ENCODE measurements at places on chromosomes 13 and 19. TPM values are rescaled to one million over a fixed set of nuclear protein-coding genes. Genes with fewer than 3 reads are reported as not detected.

GRCh38 chr19:54094426-54095000 is 6.1 kb downstream of the OSCAR start:
- DNase-seq = no peak

DNA sequence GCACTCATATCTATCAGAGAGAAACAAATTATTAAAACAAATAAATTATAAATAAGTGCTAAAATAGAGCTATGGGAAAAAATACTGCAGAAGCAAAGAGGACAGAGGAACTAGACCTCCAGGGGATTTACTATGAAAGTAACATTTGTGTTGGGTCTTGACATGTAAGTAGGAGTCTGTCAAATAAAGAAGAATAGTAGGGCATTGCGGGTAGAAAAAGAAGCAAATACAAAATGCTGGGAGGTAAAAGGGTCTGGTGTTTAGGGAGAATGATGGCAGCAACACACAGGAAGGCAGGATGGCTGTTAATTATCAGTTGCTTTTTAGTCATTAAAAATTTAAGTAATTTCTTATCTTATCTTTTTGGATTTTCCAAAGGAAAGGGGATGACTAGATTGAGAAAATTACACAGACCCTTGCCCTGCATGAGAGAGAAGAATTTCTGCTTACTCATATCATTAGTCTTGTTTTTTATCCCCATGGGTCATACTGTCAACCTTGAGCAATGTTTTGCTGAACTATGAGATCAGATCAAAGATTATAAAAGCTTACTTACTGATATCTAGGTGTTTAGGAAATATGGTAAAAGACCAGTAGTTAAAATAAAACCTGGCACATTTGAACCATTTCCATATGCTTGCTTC is 472.7 kb downstream of the DIAPH3 start:
- no peak for DNase-seq

DNA sequence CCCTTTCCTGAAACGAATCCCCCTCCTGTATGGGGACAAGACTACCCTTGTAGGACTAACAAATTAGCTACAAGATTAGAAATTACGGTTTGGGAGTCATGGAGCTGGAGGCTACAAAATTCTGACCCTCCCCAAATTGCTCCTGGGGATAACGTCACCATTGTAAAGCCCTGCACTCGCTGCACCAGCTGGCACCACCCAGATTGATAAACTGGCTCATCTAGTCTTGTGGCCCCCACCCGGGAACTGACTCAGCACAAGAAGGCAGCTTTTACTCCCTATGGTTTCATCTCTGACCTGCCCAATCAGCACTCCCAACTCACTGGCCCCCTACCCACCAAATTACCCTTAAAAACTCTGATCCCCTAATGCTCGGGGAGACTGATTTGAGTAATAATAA is 150.6 kb upstream of the TSC22D1 start:
- DNase-seq = no peak

DNA sequence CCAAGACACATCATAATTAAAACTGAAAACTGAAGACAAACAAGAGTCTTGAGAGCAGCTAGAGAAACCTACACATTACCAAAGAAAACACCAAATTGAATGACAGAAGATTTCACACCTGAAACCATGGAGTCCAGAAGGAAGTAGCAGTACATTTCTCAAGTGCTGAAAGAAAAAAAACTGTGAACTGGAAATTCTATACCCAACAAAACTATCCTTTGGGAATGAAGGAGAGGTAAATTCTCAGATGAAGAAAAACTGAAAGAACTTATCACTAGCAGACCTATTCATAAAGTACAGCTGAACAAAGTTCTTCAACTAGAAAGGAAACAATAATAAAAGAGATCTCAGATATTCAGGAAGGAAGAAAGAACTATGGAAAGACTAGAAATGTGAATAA is 198.7 kb upstream of the ZNF507 start:
- no peak for DNase-seq

The CYP2S1 gene
- total RNA-seq = 1.3 TPM

The SYNGR4 gene
- total RNA-seq = not detected

The HDGFL2 gene
- total RNA-seq = 20.9 TPM
